ENCODE measurements at places on chromosomes 5 and 9. TPM values are rescaled to one million over a fixed set of nuclear protein-coding genes. Genes with fewer than 3 reads are reported as not detected.

LRRC14B gene
- not detected for total RNA-seq

NME5 gene
- total RNA-seq: 2.4 TPM

IL3 gene
- not detected for total RNA-seq

AJM1 gene
- 1.0 TPM for total RNA-seq

SVEP1 gene
- total RNA-seq: 0.05 TPM

CSF1R gene
- total RNA-seq: not detected

LOX gene
- total RNA-seq: 100 TPM

ABCA1 gene
- total RNA-seq: 35.7 TPM

SEMA6A gene
- 21.1 TPM for total RNA-seq

NPM1 gene
- total RNA-seq: 1,923 TPM

HAUS6 gene
- total RNA-seq: 23.8 TPM

CORO2A gene
- total RNA-seq: 1.7 TPM

BHMT gene
- not detected for total RNA-seq

SPATA31D4 gene
- total RNA-seq: not detected

NSG2 gene
- 0.05 TPM for total RNA-seq

ADAMTSL1 gene
- total RNA-seq: 6.0 TPM

CCL27 gene
- not detected for total RNA-seq

ACOT12 gene
- not detected for total RNA-seq

AGXT2 gene
- total RNA-seq: not detected

BRINP1 gene
- total RNA-seq: not detected
